ENCODE measurements at places on chromosomes 5 and 9. TPM values are rescaled to one million over a fixed set of nuclear protein-coding genes. Genes with fewer than 3 reads are reported as not detected.

CYFIP2 gene
- 102 TPM for polyA plus RNA-seq

LIFR gene
- polyA plus RNA-seq, result 27.5 TPM

DNA sequence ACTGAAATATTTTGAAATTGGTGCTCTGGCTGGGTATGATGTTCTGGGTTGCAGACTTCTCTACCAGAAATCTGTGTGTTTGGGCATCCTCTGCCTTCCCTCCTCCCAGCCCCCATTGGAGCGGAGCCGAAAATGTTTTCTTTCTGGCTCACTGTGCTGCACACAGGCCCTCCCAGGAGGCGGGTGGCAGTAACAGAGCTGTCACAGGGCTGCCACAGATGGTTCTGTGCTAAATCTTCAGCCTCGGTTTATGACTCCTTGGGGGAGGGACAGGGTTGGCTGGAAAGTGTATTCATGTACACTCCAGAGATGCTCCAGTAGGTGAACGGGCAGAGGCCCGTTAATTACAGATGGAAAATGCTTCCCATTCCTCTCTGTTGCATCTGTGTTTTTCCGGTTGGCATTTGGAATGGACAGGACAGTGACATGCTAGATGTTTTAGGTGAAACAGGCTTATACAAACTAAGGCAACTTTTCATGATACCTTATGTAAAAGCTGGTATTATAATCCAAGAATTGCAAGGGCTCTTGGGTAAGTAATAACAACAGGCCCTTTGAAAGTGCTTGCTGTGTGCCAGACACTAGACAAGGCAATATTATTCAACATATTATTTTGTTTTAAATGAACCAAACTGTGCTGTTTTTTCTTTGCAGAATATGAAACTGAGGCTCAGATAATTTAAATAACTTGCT lies 180.2 kb downstream of the ADCY2 start:
- DNase-seq, result no peak

DNA sequence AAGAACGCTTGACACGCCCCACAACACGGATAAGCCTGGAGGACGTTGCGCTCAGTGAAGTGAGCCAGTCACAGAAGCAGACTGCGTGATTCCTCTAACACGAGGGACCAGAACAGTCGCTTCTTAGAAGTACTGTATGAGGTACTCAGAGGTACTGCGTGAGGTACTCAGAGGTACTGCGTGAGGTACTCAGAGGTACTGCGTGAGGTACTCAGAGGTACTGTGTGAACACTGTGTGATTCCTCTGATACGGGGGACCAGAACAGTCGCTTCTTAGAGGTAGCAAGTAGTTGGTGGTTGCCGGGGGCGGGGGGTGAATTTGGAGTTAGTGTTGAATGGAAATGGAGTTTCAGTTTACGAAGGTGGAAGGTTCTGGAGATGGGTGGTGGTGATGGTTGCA lies 5.8 kb downstream of the NDUFS6 start:
- no peak for DNase-seq

- DNase-seq, result no peak
These were observed 26.1 kb downstream of the SPDL1 start for GRCh38 chr5:169609716-169610115.

DNA sequence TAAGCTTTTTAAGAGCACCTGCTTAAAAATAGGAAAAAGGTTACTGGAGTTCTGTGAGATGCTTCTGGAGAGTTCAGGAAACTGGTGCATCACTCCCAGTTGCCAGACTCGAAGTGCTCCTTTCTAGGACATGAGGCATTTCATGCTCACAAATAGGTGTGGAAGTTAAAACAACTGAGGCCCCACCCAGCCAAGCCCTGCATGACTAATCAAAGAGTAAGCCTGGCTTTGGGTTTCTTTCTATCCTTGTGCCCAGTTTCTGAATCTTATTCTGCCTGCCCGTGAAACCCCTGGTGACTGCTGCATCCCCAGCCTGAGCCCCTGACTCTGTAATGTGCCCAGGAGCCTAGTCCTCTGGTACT lies 7.7 kb downstream of the SPINK9 start:
- no peak for DNase-seq

GRCh38 chr9:121249563-121249962 lies 18.4 kb upstream of the GSN start:
- no peak for DNase-seq

GRCh38 chr9:79936336-79936735 lies 364.6 kb downstream of the TLE4 start:
- DNase-seq, result no peak

GRCh38 chr9:87513161-87513560 lies 15.5 kb downstream of the DAPK1 start:
- no peak for DNase-seq

- DNase-seq, result no peak
These were observed 59.5 kb upstream of the FBXL7 start for GRCh38 chr5:15440434-15440833.

- no peak for DNase-seq
These were observed 64.8 kb downstream of the SMIM23 start for GRCh38 chr5:171850324-171850947.

All from thymus (tissue), 14 donors.